ENCODE measurements at places on chromosomes 7 and 10. TPM values are rescaled to one million over a fixed set of nuclear protein-coding genes. Genes with fewer than 3 reads are reported as not detected.
A peak's percentile ranks its signal among the peaks of the same experiment; 100 is the strongest.

DNA sequence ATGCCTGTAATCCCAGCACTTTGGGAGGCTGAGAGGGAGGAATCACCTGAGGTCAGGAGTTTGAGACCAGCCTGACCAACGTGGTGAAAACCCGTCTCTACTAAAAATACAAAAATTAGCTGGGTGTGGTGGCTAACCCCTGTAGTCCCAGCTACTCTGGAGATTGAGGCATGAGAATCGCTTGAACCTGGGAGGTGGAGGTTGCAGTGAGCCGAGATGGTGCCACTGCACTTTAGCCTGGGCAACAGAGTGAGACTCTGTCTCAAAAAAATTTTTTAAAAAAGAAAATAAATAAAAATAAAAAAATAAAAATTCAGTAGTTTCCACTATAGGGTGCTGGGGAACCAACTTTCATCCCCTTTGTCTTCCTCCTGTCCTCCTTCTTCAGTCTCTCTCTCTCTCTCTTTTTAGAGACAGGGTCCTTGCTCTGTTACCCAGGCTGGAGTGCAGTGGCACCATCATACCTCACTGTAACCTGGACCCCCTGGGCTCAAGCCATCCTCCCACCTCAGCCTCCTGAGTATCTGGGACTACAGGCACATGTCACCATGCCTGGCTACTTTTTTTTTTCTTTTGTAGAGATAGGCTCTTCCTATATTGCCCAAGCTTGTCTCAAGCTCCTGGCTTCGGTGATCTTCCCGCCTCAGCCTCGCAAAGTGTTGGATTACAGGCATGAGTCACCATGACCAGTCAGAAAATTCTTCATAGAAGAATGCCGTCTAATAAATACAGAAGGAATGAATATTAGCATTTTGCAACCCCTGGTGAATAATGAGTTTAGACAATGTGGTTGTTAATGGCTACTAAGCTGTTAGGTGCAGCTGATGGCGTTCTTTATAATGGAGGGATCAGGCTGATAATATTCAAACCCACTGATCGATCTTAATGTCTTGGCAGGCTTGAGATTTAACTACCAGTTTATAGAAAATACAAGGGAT, 20.6 kb downstream of the RBM20 start:
- peak; percentile 91 for DNase-seq

GRCh38 chr7:26398427-26398755, 106.7 kb downstream of the SNX10 start:
- DNase-seq: peak; percentile 42

DNA sequence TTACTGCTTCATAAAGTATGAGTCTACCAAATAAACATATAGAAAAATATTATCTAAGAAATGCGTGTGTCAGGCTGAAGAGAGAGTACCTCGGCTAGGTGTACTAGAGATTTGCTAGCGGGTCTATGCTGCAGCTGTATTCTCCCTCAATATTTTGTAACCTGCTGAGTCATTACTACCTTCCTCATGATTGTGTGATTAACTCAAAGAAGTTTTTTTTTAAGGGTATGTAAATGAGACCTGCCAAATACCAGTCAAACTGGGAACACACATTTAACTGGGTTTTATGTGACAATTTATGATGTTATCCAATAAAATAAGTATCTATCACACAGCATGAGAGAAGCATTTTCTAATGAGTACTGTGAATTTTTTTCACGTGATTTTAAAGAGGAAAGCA, 180.4 kb downstream of the RNF133 start:
- DNase-seq: peak; percentile 1

- DNase-seq: no peak
These were observed 35.5 kb upstream of the CC2D2B start for GRCh38 chr10:95872158-95872711.

GRCh38 chr7:120927454-120928103, 23.0 kb upstream of the ING3 start:
- no peak for DNase-seq

- DNase-seq: no peak
These were observed 7.1 kb downstream of the NACAD start for GRCh38 chr7:45081670-45081974.

DNA sequence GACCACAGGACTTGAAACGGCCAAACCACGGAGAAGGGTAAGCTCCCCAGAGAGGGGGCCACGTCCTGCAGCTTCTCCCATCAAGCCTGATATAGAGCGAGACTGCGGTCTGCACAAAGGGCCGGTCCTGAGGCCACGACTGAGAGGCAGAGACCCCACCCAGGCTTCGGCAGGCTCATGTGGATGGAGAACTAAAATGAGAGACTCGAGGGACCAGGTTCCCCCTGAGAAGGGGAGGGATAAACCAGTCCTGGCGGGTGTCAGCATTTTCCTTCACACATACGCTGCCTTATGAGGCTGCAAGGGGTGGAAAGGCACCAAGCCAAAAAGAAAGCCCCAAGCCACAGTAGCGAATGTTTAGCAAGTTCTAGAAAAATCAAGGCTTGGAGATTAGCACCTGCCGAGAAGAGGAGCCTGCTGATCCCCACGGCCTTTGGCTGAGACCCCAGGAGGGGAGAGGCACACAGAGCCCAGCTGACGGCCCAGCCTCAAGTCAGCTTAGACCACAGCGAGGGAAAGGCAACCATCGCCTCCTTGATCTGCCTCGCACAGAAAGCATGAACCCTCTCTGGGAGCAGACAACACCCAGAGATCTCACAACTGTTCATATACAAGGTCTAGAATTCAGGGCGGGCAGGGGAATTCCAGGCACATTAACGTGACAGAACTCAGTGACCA, 92.6 kb upstream of the RNF32 start:
- DNase-seq: no peak

- no peak for DNase-seq
These were observed 145.4 kb downstream of the BUB3 start for GRCh38 chr10:123299598-123299997.

DNA sequence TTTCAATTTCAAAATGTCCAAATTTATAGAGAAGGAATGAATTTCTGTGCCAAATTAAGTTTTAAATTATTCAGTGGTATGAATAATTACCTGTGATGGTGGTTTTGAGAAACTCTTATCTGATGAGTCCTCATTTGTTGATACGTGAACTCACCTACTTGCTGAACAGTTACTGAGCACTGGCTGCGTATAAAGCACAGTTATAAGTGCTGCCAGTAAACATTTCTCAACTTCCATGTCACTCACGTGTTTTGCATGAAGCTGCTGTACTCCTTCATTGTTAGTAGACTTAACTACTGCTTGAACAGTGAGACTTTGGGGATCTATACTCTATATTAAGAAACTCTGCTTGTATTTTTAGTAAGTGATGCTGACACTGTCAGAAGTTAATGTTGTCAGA, 269.1 kb upstream of the FZD8 start:
- DNase-seq: no peak

RBP4 gene
- total RNA-seq: 0.37 TPM

BTBD16 gene
- not detected for total RNA-seq

MUC12 gene
- total RNA-seq: 4.5 TPM

FGF8 gene
- not detected for total RNA-seq

SH2D4B gene
- not detected for total RNA-seq

LIPJ gene
- not detected for total RNA-seq
